ENCODE measurements at places on chromosomes 2 and 18. TPM values are rescaled to one million over a fixed set of nuclear protein-coding genes. Genes with fewer than 3 reads are reported as not detected.

IKZF2 gene
- polyA plus RNA-seq: 8.2 TPM

FKBP7 gene
- 2.4 TPM for polyA plus RNA-seq

KCNE4 gene
- 0.01 TPM for polyA plus RNA-seq

DNA sequence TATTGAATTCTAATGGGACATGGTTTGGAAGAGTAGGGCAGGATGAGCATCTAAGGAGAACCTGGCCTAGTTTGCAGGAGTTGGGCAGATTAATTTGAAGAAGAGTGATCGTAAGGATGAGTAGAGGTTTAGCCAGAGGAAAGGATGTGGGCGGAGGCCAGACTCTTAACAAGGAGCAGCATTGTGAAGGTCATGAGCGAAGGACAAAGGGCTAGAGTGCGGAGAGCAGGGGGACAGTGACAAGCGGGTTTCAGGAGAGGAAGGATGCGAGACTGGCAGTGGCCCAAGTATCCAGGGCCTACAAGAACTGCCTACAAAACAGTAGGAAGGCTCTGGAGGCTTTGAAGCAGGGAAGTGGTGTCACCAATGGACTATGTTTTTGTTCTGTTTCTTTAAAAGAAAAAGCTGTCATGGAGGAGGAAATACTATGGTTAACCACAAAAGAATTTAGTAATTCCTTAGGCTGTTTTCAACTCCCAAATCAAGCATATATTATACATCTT lies 20.1 kb downstream of the SLC66A3 start:
- peaks cover 1% of the 10 kb centered on the region for H3K36me3 ChIP-seq
- DNase-seq: no peak
- H3K27me3 ChIP-seq: no peaks in the 10 kb centered on the region

DNA sequence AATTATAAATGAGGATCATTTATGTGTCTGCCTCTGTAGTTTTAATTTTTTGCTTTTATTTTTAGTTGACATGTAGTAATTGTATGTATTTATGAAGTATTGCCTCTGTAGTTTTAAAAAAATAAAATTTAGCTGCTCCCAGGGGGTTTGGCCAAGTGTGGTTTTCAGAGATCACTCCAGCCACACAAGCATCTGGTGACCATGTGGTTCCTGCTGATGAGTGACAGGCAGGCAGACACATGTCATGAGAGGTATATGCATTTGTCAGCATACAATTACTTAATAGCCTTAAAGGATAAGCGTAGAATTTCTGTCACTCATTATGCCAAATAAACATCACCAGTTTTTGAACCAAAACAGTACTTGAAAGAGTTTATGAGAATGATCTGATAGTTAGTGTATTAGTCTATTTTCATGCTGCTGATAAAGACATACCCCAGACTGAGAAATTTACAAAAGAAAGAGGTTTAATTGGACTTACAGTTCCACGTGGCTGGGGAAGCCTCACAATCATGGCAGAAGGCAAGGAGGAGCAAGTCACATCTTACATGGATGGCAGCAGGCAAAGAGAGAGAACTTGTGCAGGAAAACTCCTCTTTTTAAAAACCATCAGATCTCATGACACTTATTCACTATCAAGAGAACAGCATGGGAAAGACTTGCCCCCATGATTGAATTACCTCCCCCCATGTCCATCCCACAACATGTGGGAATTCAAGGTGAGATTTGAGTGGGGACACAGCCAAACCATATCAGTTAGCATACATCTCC lies 29.6 kb downstream of the MREG start:
- DNase-seq: no peak
- H3K27me3 ChIP-seq: no peaks in the 10 kb centered on the region
- peaks cover 2% of the 10 kb centered on the region for H3K36me3 ChIP-seq
- no peak overlapping the region for H3K27ac ChIP-seq

DNA sequence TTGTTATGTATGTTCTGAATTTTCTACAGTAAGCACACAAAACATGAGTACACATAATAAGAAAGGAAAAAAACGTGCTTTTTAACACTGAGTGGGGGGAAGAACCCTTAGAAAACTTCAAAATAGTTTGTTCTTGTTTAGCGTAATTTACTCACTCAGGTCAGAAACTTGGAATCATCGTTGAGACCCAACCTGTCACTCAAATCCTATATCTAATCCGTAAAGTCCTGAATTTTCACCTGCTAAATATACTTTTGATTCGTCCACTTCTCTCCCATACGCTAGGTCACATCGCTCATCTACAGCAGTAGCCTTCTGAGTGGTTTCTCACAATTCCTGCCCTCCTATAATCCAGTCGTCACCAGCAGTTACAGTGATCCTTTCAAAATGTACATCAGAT lies 767 bp downstream of the TPRKB start:
- peaks cover 12% of the 10 kb centered on the region for H3K4me1 ChIP-seq
- no peaks in the 10 kb centered on the region for H3K27me3 ChIP-seq
- peaks cover 11% of the 10 kb centered on the region for H3K36me3 ChIP-seq
- H3K4me3 ChIP-seq: peak overlapping the region; percentile 99

GRCh38 chr2:8794923-8795825 lies 42.2 kb downstream of the KIDINS220 start:
- peaks cover 20% of the 10 kb centered on the region for H3K36me3 ChIP-seq
- no peaks in the 10 kb centered on the region for H3K4me1 ChIP-seq
- no peak overlapping the region for H3K4me3 ChIP-seq
- no peak for DNase-seq
- no peak overlapping the region for H3K27ac ChIP-seq

DNA sequence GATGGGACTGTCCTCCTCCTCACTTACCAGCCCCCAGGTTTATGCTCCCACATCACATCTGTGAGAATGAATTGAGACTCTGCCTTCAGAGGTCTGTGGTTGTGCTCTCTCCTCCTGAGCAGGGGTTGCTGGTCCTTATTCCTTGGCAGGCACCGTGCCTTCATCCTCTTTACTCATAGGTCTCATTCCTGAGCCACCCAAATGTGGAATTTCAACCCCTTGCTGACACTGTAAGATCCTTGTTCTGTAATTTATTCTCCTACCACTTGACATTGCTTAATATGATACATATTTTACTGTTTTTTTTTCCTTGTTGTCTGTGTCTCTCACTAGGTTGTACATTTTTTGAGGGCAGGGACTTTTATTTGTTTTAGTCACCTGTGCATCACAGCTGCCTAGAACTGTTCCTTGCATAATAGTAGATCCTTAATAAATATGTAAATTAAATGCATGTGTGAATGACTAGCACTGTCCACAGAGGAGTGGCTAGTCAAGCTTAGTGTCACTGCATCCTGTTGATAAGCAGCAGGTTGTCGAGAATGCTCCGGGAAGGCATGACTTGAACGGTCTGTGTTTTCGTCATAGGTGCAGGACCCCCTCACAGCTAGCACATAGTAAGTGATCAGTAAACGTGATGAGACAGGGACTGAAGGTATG lies 180.6 kb downstream of the ZNF407 start:
- H3K4me3 ChIP-seq: no peak overlapping the region
- no peaks in the 10 kb centered on the region for H3K36me3 ChIP-seq
- H3K4me1 ChIP-seq: no peaks in the 10 kb centered on the region
- H3K27me3 ChIP-seq: no peaks in the 10 kb centered on the region

GRCh38 chr2:167856190-167856589 lies 391.2 kb downstream of the STK39 start:
- no peak for DNase-seq
- H3K36me3 ChIP-seq: no peaks in the 10 kb centered on the region
- no peak overlapping the region for H3K27ac ChIP-seq
- H3K27me3 ChIP-seq: no peaks in the 10 kb centered on the region
- no peak overlapping the region for H3K4me3 ChIP-seq

- no peaks in the 10 kb centered on the region for H3K36me3 ChIP-seq
- H3K4me3 ChIP-seq: peak within 1 kb of the TSS; percentile 44
- no peak for DNase-seq
- peaks cover 34% of the 10 kb centered on the region for H3K4me1 ChIP-seq
- peak within 1 kb of the TSS; percentile 48 for H3K27ac ChIP-seq
These were observed at the start of gene DLX1 for GRCh38 chr2:172085460-172086159. Gene DLX1 (plus strand): TSS chr2:172085507. CDS start chr2:172085678, 171 bp downstream.

DNA sequence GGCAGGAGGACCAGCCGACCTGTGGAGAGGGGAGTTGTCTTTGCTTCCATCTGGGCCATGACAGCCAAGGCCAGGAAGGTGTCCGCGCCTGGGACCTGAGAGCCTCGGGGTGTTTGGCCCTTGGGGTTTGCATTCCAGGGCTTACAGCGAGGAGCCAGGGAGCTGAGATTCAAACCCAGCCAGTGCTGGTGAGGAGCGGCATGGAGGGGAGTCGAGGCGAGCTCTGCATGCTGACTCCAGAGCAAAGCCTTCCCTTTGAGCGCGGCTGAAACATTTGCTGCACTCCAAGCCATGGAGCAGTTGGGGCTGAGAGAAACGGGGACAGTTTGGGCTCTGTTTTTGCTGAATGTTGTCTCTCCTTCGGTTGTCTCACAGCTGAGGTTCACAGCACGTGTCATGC lies 77.4 kb downstream of the TWIST2 start:
- DNase-seq: no peak
- peaks cover 37% of the 10 kb centered on the region for H3K27me3 ChIP-seq
- H3K27ac ChIP-seq: no peak overlapping the region
- H3K4me3 ChIP-seq: no peak overlapping the region
- H3K36me3 ChIP-seq: no peaks in the 10 kb centered on the region

DNA sequence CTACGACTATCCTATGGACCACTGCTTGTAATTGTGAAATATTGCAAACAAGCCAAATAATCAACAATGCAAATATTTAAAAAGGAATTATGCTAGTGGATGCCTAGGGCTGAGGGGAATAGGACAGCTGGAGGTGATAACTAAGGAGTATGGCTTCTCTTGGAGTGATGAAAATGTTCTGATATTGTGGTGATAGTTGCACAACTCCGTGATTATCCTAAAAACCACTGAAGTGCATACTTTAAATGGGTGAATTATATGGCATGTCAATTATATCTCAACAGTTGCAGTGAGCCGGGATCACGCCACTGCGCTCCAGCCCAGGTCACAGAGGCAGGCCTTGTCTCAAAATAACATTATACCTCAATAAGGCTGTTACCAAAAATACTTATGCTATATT lies 125.1 kb upstream of the SH3BP4 start:
- H3K36me3 ChIP-seq: no peaks in the 10 kb centered on the region
- DNase-seq: no peak
- no peaks in the 10 kb centered on the region for H3K4me1 ChIP-seq
- H3K4me3 ChIP-seq: no peak overlapping the region

DNA sequence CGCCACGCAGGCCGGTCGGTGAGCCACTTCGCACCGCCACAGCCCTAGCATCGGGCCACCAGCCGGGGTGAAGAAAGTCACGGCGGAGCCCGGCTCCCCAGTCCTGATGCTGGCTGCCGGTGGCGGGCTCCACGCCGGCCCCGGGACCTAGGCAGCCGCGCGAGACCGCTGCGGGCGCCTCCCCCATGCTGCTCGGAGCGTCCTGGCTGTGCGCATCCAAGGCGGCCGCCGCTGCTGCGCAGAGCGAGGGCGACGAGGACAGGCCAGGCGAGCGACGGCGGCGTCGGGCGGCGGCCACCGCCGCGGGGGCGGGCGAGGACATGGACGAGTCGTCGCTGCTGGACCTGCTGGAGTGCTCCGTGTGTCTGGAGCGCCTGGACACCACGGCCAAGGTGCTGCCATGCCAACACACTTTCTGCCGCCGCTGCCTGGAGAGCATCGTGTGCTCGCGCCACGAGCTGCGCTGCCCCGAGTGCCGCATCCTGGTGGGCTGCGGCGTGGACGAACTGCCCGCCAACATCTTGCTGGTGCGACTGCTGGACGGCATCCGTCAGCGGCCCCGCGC lies 433 bp downstream of the SH3RF3 start:
- H3K27me3 ChIP-seq: peaks cover 52% of the 10 kb centered on the region
- DNase-seq: no peak
- peak overlapping the region; percentile 18 for H3K4me3 ChIP-seq
- H3K36me3 ChIP-seq: no peaks in the 10 kb centered on the region

All from keratinocyte (primary cell).